ENCODE measurements at places on chromosomes 2 and 18. TPM values are rescaled to one million over a fixed set of nuclear protein-coding genes. Genes with fewer than 3 reads are reported as not detected.

The MAP4K4 gene
- 125 TPM for total RNA-seq

The GAREM1 gene
- total RNA-seq, result 5.2 TPM

The ST6GAL2 gene
- total RNA-seq, result 7.6 TPM

- no peaks in the 10 kb centered on the region for H3K4me1 ChIP-seq
- H3K4me3 ChIP-seq, result no peak overlapping the region
- H3K27me3 ChIP-seq, result no peaks in the 10 kb centered on the region
- H3K27ac ChIP-seq, result no peak overlapping the region
- no peaks in the 10 kb centered on the region for H3K36me3 ChIP-seq
Observed at GRCh38 chr2:215447056-215447455, 11.2 kb upstream of the FN1 start.

DNA sequence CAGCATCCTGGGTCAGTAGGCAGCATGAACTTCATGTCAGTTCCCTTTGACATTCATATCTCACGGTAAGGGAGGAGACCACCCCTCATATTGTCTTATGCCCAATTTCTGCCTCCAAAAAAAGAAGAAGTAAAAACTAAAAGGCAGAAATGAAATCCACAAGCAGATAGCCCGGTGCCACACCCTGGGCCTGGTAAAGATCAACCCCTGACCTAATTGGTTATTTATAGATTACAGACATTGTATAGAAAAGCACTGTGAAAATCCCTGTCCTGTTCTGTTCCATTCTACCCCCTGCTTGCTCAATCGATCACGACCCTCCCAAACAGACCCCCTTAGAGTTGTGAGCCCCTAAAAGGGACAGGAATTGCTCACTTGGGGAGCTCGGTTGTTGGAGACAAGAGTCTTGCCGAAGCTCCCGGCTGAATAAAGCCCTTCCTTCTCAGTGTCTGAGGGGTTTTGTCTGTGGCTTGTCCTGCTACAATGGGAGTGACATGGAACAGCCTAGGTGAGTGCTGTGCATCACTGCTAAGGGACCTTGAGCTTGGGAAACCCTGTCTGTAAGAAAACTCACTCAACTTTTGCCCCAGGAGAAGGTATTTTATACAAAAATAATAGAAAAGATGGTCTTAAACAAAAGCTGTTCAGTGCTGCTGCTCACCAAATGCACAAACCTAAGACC is 11.1 kb downstream of the NDUFV2 start:
- H3K4me3 ChIP-seq, result no peak overlapping the region
- no peaks in the 10 kb centered on the region for H3K27me3 ChIP-seq
- H3K27ac ChIP-seq, result no peak overlapping the region
- DNase-seq, result no peak
- peaks cover 38% of the 10 kb centered on the region for H3K36me3 ChIP-seq
- H3K4me1 ChIP-seq, result no peaks in the 10 kb centered on the region
